Fibroblast of lung (primary cell): ENCODE measurements at places on chromosomes 2 and 18. TPM values are rescaled to one million over a fixed set of nuclear protein-coding genes. Genes with fewer than 3 reads are reported as not detected.

The NOSTRIN gene
- total RNA-seq, result 0.50 TPM in 1 of 2 replicates, not detected in the other

The TLX2 gene
- under 0.01 TPM in 1 of 2 replicates, not detected in the other for total RNA-seq

The RPIA gene
- 6.4 and 6.7 TPM in 2 replicates for total RNA-seq

The MAP3K20 gene
- total RNA-seq, result 120 and 138 TPM in 2 replicates

The ERICH2 gene
- 3.1 and 4.1 TPM in 2 replicates for total RNA-seq

The ATL2 gene
- 62.1 and 70.7 TPM in 2 replicates for total RNA-seq

The CNNM3 gene
- total RNA-seq, result 9.9 and 13.1 TPM in 2 replicates

The DNAJC5G gene
- total RNA-seq, result not detected in 2 replicates

The FAM237A gene
- total RNA-seq, result not detected in 2 replicates

The CD302 gene
- total RNA-seq, result 9.4 and 15.9 TPM in 2 replicates

The PLB1 gene
- 1.3 and 1.8 TPM in 2 replicates for total RNA-seq

The FLACC1 gene
- 1.0 and 1.3 TPM in 2 replicates for total RNA-seq

The LRRTM1 gene
- total RNA-seq, result not detected in 2 replicates
